Inflammatory macrophage treated with lipopolysaccharide for 4 hours (primary cell): ENCODE measurements at places on chromosomes 7 and 10.

- DNase-seq, result no peak
Observed at GRCh38 chr7:156155988-156156733, 343.9 kb upstream of the SHH start.

DNA sequence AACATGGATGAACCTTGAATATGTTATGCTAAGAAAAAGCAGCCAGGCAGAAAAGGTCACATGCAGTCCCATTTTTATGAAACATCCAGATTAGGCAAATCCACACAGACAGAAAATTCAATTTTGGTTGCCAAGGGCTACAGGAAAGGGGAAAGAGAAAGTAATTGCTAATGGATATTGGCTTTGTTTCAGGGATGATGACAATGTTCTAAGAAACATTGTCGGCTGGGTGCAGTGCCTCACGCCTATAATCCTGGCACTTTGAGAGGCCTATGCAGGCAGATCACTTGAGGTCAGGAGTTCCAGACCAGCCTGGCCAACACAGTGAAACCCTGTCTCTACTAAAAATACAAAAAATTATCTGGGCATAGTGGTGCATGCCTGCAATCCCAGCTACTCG, 23.0 kb downstream of the ZNF33B start:
- DNase-seq, result no peak

GRCh38 chr7:98802088-98802780, 67.6 kb downstream of the TMEM130 start:
- DNase-seq, result peak; percentile 88

DNA sequence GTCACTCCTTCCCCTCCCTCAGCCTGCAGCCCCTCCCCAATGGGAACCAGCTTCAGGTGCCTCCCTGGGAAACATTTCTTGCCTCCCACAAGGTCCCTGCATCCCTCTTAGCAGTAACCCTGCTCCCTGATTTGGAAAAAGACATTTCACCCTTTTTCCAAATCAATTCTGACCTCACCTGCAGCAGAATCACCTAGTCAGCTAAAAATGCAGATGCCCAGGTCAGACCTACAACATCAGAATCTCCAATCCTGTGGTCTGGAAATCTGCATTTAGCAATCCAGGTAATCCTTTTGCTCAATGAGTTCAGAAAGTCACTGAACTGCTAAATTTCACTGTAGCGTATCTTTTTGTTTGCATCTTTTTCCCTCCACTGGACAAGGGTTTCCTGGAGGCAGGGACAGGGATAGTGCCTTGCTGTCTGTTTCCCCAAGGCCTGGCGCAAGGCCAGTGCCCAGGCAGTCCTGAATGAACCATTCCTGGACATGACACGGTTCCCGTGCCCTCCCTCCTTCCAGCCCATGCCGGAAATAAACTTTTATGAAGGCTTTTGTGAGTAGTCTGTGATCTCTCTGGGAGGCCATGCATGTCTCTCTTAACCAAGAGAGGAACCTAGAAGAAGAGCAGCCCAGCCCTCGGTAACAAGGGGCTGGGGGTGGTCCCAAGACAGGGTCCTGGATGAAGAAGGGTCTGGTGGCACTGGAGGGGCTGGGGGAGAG, 44.0 kb downstream of the COL13A1 start:
- DNase-seq, result no peak

DNA sequence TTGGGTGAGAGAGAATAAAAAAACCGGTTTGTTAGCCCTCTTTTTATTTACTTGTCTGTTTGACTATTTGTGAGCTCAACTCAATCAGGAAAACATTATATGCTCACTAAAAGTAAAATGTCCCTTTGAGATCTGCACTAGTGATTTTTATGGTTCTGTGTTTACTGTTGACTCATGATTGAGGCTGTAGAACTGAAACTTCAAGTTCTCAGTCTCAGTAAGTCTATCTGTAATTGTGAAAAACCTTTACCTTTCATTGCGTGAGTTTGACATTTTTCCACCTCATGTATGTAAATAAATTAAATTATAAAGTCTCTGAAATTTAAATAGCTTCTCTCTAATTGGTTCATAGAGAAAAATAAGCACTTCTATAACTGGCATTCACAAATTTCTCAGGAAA, 17.0 kb upstream of the CASD1 start:
- no peak for DNase-seq

GRCh38 chr7:157687845-157688532, 351.2 kb downstream of the DNAJB6 start:
- DNase-seq, result no peak

GRCh38 chr10:112461029-112461887, 14.2 kb downstream of the VTI1A start:
- DNase-seq, result peak; percentile 71

GRCh38 chr10:103466734-103467133, 8.0 kb upstream of the CALHM1 start:
- no peak for DNase-seq

DNA sequence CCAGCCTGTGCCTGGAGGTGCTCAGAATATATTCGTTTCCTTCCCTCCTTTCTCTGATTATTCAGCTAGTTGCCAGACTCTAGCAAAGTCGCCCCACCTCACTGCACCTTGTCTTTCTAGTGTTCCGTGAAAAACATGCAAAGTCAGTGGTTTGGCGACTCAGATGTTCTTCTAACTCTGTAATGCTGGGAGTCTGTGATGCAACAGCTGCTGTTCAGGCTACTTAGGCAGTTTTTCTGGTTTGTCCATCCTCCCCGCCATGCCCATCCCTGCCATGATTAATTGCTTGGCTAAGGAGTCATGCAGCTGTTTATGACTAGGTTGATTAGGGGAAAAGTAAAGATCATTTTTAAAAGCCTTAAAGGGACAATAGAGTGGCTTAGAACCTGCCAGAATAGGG, 99.4 kb downstream of the MTPN start:
- no peak for DNase-seq

DNA sequence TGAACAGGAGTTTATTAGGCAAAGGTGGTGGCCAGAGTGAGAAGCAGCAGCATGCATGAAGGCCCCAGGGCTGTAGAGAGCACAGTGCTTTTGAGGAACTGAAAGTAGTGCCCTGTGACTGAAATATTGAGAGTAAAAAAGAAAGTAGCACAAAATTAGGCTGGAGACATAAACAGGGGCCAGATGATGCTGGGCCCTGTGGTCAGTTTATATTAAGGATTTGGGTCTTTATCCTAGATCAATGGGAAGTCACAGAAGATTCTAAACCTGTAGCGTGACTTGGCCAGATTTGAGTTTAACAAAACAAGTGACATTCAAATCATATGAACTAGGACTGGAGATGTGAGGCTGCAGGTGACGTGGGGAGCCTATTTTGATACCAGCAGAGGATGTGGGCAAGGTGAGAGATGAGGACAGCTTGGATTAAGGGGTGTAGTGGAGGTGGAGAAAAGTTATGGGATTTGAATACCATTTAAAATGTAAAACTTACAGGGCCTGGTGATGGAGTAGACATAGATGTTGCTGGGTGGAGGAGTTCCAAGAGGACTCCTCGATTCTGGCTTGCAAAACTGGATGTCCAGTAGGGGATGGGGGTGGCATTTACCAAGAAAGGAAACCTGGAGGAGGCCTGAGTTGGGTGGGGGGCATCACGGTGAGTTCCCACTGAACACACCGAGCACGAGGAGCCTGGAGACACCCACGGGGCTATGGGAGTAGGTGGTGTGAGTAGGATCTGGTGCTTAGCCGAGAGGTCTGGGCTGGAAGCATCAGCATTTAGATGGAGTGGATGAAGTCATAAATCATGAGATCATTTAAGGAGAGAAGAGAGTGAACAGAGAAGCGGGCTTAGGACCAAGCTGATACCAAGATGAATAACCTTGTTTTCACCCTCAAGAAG, 52.8 kb downstream of the HHEX start:
- peak; percentile 82 for DNase-seq

DNA sequence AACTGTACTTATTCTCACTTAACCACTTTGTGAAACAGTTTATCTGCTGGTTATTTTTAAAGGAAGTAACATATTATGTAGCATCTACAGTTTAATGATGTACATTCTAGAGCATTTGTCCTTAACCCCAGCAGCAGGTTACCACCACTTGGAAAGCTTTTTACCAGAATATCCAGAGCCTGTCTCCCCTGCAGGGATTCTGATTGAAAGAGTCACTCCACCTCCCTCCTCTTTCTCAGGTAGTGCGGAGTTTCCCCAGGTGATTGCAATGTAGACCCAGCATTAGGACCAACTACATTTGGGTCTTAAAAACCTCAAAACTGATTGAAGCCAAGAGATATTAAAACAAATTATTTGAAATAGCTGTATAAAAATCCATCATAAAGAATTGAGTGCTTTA, 53.1 kb downstream of the NRG3 start:
- DNase-seq, result no peak

DNA sequence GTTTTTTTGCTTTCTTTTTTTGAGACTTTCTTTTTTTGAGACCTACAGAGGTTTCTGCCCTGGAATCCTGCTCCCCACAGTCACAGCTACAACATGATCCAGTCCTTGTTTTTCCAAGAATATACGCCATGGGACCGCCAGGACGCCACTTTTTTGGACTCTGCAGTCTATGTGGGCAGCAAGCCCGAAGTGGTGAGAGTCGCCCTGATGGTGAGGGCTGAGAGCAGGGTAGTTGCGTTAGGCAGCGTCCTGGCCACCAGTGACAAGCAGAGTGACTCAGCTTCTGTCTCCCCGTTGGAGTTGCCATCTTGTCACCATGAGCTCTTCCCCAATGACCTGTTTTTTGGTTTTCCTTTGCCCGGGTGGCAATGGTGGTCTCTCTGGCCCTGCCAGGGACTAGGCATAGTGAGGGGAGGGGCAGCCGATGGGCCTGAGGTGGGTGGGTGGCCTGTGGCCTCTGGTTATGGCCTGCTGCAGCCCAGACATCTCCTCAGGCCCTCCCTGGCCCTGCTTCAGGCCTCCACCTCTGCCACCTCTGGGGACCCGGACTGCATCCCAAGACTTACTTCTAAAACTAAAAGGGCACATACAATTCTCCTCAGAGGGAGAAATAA, 88.0 kb upstream of the MALRD1 start:
- DNase-seq, result no peak

DNA sequence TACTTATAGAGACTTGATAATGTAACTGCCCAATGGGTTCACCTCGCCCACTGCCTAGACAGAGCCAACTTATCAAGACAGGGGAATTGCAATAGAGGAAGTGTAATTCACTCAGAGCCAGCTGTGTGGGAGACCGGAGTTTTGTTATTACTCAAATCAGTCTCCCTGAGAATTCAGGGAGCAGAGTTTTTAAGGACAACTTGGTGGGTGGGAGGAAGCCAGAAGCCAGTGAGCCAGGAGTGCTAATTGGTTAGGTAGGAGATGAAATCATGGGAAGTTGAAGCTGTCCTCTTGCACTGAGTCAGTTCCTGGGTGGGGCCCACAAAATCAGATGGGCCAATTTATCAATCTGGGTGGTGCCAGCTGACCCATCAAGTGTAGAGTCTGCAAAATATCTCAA, 20.1 kb upstream of the C7orf33 start:
- DNase-seq, result peak; percentile 98

DNA sequence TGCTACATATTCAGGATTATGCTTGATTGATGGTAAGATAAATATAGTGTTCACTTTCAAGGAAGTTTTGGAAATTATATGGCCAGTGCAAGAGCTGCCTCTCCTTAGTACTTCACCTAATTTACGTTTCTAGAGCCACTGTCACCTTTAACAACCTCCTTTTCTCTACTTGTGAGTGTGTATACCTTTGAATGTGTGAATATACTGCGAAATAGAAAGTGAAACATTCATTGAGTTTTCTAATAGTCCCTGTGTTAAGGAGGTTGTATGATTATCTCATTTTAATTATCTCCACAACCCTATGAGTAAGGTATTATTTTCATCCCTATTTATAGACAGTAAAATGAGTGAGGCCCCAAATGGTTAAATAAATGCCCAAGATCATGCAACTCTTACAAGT, 1050.5 kb downstream of the XPNPEP1 start:
- DNase-seq, result no peak

- peak; percentile 80 for DNase-seq
Observed at GRCh38 chr7:21898265-21898930, 47.3 kb downstream of the CDCA7L start.

DNA sequence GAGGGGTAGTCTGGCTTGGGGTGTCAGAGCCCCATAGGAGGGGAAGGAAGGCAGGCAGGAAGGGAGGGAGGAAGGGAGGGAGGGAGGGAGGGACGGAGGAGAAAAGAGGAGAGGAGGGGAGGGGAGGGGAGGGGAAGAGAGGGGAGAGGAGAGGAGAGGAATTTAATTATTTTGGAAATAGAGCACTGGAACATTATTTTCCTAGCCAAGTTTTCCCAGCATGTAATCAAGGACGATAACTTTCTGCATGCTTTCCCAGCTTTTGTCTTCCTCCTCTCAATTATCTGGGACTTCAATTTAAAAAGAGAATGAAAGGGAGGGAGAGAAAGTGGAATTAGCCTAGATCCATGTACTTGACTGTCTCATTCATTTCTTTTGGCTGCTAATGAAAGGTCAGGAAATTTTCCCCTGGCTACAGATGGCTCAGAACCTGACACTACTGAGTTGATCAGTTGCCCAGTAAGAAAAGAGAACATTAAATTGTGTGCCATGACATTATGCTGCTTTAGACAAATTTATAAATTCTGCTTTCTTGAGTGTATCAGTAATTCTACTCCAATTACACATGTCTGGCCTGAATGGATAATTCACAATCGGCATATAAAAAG, 148.8 kb downstream of the LRRC4 start:
- no peak for DNase-seq

GRCh38 chr10:79166741-79167140, 98.0 kb downstream of the ZMIZ1 start:
- no peak for DNase-seq

GRCh38 chr7:102045681-102046372, 228.4 kb downstream of the CUX1 start:
- DNase-seq, result peak; percentile 83

GRCh38 chr10:72980348-72980747, 25.7 kb upstream of the PLA2G12B start:
- no peak for DNase-seq

DNA sequence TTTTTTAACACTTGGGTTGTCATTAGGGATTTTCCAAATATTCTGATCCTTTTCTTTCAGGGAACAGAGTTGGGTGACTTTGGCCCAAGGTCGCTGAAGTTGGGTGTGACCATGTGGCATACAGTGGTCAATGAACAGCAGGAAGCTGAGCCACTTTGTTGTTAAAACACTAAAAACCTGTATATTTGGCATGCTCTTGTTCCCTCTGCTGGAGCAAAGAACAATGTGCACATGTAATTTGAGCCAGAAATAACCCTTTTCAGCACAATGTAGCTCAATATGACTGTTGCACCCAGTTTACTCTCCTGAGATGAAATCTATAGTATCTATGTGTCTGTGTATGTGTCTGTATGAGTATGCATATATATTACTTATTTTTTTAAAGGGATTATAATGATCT, 74.9 kb downstream of the ADCYAP1R1 start:
- no peak for DNase-seq

DNA sequence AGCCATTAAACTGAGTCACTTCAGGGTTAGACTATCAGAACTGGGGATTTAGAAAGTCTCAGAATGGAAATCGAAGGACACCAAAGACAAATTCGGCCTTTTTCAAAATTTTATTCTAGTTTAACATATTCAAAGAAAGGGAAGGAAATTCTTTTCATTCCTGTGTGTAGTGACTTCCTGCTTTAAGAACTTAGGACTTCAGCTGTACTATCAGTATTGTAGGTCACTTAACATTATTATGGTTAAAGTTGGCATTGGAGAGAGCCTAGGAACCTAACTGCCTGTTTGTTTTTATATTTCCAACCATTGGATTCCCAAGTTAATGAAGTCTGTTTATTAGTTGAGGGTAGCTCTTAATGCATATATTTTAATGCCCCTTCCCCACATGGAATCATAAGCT, 63.7 kb downstream of the PTEN start:
- DNase-seq, result no peak

GRCh38 chr7:93307943-93308342, 75.8 kb downstream of the VPS50 start:
- DNase-seq, result no peak

- DNase-seq, result no peak
Observed at GRCh38 chr7:157409753-157410727, 73.2 kb downstream of the DNAJB6 start.
